ENCODE measurements at places on chromosomes 2 and 18.

DNA sequence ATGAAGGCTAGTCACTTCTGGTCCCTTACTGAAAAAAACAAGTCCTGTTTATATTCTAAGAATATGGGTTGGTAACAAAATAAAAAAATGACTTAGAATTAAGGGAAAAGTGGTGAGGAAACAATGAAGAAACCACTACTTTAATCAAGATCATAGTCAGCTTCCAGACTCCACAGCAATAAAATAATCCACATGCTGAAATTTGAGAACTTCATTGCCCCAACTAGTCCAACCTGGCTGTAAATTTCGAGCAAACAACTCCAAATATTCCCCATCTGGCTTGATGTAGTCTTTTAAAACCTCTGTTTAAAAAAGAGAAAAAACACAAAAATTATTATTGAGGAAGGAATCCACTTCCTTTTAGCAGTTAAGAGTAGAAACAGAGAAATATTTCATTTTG is 32.5 kb downstream of the METTL4 start:
- no peak for DNase-seq

DNA sequence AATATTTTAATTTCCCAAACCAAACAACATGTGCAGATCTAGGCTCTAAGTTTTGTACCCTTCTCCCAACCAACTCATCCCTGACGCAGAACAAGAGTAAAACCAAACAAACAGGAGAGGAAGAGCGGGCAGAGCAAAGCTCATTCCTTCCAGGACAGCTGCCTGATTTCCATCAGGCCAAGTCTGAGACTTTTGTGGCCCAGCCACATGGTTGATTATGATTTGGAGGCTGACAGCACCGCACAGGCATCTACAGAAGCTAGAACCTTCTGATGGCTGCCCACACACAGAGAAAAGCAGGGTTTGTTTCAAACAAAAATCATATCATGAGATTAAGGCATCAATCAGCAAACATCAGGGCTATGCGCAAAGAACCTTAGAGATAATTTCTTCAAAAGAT is 262.6 kb downstream of the TNS1 start:
- no peak for DNase-seq

- DNase-seq, result no peak
Measured at GRCh38 chr2:67777010-67777409, 285.8 kb downstream of the C1D start.

- DNase-seq, result no peak
Measured at GRCh38 chr18:46321955-46322354, 217.8 kb downstream of the HAUS1 start.

GRCh38 chr2:4528246-4528645 is 824.9 kb downstream of the DCDC2C start:
- no peak for DNase-seq

GRCh38 chr2:170848587-170848986 is 31.9 kb downstream of the GAD1 start:
- no peak for DNase-seq

Measured in stimulated activated CD4-positive, alpha-beta T cell treated with anti-CD3 and anti-CD28 coated beads, TNF-alpha, amount 100 ng/mL, for 48 hours (primary cell).